Activated T-helper 1 cell treated with Interleukin-2 at 50 U/mL for 16 hours (primary cell): ENCODE measurements at places on chromosomes 12 and 14.

GRCh38 chr14:85254711-85255110 lies 275.2 kb upstream of the FLRT2 start:
- no peak for DNase-seq

DNA sequence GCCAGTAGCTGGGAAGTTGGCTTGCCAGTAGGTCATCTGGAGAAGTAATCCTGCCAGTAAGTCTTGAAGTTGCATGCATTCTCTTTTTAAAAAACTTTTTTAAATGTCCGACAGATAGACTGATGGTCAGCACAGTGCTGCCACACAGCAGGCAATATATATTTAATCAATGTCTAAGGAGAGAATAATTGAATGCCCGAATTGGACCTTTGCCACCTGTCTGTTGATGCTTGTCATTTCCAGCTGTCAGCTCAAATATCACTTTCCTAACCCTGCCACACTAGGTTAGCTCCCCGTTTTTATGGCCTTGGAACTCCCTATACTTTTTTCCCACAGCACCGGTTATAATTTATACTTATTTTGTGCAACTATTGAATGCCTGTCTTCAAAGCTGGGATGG lies 2.1 kb upstream of the SLC15A4 start:
- DNase-seq: no peak

DNA sequence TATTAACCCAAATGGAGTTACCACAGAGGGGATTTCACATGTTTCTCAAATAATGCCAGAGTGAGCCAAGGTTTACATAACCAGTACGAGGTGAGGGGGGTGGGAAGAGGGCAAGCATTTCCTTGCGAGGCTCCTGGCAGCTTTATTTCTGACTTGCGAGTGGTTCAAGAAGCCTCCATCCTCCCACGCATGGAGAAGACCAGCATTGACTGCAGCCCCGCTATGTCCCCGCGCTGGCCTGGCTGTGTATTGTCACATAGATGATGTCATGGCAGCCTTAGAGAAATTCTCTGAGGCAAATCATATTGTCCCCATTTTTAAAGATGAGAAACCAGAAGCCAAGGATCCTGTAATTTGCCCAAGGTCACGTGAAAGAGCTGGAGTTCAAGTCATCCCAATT lies 188.2 kb downstream of the CACNA1C start:
- no peak for DNase-seq

DNA sequence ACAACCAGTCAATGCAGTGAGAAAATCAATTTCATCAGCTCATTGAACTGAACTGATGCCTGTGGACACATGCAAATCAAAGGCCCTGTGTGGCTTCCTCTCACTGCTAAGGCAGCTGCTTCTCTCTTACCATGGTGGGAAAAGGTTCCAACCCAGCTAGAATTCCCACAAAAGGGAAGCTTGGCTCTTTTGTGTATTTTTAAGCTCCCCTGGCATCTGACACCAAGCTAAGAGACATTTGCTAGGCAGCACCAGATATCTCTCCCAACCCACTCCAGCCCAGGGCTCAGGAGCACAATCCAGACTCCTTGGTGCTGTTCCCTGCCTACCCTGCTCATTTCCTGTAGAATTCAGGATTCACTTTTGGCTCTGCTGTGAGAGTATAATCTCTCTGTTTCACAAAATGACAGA lies 129.6 kb downstream of the GXYLT1 start:
- no peak for DNase-seq

DNA sequence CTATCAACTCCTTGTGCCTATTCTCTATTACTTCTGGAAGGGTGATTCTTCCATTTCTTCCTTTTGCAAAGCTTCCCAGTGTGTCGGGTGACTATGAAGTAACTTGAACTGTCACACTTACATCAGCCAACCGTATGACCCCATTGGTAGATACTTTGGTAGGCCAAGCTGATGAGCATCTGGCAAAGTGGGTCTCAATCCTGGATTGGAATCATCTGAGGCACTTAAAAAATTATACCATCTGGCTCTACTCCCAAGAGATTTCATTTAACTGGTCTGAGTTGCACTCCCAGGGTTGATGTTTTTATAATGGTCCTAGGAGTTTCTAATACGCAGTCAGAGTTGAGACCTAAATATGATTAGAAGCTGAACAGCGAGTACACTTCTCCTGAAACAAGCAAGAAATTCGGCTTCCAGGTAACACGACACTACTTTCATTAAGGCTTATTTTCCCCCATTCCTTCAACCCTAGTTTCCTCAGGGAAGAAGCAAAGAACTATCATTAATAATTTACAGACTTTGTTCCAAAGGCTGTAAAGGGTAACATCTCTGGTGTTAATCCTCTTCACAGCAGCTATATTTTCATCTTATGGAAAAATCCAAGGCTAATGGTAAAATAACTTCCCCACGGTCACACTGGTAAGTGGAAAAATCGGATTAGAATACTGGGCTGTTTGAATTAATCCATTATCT lies 76.8 kb downstream of the PDE6H start:
- DNase-seq: no peak

GRCh38 chr12:1531153-1531653 lies 63.2 kb downstream of the FBXL14 start:
- DNase-seq: no peak

DNA sequence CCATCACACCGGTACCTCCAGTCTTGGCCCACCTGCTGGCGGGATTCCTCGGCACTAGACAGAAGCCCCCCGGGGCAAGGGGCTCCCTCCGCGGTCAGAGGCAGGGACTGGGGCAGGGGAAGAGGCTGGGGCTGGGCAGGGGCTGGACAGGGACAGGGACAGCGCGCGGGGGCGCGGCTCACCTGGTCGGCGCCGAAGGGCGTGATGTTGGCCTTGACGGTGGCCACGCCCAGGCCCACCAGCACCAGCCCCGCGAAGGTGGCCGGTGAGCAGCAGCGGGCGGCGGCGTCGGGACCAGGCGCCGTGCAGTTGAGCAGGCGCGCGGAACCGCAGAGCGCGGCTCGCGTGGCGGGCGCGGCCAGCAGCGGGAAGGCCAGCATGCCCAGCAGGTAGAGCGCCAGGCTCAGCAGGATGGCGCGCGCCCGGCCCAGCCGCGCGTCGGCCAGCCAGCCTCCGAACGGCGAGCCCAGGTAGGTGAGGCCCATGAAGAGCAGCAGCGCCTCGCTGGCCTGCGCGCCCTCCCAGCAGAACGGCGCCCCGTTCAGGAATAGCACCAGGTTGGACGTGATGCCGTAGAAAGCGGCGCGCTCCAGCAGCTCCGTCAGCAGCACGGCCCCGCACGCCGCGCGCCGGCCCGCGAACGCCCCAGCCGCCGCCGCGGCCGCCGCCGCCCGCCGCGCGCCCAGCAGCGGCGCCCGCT lies 392 bp downstream of the SLC15A4 start:
- peak; percentile 9 for DNase-seq

DNA sequence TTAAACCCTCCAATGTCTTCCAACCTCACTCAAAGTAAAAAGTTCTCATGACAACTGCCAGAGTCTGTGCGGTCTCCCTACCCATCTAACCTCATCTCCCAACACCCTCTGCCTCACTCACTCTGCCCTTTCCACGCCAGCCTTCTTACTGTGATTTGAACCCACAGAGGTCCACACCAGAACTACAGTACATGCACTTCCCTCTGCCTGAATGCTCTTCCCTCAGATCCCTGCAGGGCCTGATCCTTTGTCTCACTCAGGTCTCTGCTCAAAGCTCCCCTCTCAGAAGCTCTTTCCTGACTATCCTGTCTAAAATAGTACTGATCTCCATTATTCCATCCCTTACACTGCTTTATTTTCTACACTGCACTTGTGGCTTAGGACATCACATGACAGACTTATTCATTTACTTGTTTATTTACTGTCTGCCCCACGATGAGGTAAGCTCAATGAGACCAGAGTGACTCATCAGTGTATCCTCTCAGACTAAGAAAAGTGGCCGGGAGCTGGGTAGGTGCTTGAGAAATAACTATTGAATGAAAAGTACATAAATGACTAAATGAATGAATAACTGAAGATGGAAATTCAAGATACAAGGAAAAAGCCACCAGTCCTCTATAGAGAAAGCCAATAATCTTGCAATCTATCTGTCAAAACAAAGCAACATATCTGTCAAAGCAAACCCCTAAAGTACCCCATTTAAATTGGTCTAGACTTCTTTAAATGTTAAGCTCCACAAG lies 17.1 kb downstream of the POMT2 start:
- no peak for DNase-seq

DNA sequence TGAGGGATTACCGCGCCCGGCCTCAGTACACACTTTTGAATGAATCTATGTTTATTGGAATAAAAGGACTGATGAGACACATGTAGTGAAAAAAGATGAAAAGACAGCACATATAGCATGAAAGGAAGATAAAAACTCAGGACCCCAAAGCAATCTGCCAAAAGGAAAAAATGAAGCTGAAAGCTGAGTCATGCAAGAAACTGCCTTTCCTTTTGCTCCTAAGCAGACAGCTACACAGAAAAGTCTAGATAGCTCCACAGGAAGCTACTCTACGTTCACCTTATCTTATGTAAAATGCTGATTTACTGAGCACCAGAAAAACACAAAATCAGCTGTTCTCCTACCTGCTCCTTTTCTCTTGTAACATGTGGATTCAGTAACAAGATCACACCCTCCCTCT lies 128.4 kb downstream of the NTF3 start:
- no peak for DNase-seq

DNA sequence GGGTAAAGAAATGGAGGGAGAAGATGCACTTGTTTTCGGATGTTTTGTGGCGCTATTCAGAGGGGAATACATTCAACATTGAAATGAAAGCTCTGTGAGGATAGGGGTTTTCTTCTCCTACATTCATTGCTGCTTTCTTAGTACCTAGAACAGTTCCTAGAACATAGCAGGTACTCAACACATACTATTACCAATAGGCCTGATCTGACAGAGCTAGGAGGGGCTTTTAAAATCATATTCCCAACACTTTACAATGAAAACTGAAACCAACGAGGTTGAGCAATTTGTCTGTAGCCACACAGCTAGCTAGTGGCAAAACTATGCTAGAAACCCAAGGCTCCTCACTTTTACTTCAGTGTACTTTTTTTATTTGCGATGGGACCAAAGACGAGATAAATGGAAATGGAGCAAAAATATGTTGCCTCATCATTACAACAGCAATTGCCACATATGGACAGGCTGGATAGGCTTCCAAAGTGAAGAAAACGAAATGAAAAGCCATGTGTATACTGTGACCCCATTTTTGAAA lies 23.1 kb upstream of the IL22 start:
- no peak for DNase-seq

DNA sequence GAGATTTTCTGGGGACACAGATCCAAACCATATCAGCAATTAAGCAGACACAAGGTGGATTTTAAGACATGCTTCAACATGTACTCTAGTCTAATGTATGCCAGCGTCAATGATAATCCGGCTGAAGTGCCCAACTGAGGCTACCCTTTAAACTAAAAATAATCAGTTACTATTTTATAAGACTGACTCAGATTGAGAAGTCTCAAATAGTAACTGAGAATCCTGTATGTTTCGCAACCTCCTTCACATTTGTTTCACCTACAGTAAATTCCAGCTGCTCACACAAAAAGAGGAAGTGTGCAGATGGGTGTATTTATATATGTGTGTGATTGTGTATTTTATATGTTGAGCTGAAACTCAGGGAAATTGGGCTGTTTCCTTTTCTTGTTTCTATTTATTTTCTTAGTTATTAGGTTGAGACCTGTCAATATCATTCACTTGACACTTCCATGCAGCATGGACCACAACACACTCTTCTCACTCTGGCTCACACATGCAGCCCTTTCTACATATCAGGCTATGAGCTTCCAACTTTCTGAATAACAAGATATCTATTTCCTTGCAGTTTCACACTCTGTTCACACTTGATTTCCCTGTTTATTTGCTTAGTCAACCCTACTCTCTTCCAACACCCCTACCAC lies 1224.9 kb upstream of the TMEM132C start:
- no peak for DNase-seq

DNA sequence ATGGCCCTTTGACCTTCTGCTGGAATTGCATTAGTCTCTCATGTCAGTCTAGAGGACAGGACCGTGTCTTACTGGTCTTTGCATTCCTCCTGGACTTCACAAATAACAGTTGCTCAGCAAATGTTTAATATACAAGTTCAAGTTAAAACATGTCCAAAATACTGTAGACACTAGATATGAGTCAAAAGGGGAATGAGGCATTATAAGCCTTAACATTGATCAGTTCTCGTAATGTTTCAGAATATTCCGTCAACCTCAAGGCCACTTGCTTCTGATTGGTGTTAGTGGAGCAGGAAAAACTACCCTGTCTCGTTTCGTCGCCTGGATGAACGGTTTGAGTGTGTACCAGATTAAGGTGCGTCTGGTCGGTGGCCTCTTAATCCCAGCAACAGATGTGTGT lies 59.9 kb downstream of the HSP90AA1 start:
- DNase-seq: no peak

GRCh38 chr12:41436076-41436475 lies 248.0 kb downstream of the PDZRN4 start:
- DNase-seq: no peak

DNA sequence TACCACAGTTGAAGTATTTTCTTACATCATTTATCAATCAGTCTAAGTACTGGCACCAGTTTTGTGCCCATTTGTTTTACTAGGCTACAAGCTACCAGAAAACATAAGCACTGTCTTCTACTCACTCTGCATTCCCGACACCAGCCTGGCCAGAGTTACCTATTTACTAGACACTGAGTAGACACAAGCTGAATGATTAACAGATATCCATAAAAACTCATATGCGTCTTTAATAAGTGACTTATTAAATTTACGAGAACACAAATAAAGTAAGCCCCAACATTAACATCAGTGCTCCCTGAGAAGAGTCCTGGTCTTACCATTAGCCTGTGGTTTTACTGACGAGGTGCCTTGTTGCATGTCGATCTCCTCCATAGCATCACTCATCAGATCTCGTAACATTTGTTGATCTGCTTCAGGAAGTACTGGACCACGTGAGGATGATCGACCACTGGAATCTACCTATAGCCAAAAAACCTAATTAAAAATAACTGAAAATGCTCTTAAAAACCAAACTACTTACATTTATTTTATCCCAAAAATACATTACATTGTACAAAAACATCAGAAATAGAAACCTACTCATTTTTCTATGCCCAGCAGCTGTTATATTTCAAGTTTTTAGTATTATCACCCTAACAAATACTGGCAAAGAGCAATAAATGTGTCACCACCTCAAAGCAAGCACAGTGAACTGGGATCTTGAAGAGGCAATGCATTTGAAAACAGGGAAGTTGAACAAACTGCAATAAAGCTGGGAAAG lies 53.3 kb downstream of the BDKRB1 start:
- no peak for DNase-seq
